CD4-positive, alpha-beta T cell (primary cell): ENCODE measurements at places on chromosomes 3 and 15. TPM values are rescaled to one million over a fixed set of nuclear protein-coding genes. Genes with fewer than 3 reads are reported as not detected.
A peak's percentile ranks its signal among the peaks of the same experiment; 100 is the strongest.

SHQ1 gene
- total RNA-seq, result 9.4 TPM

ATP13A5 gene
- total RNA-seq, result not detected

SEMA5B gene
- not detected for total RNA-seq

CDCP1 gene
- 1.8 TPM for total RNA-seq

DPPA4 gene
- 2.5 TPM for total RNA-seq

- H3K4me1 ChIP-seq, result peaks cover 11% of the 10 kb centered on the region
- H3K27me3 ChIP-seq, result peaks cover 41% of the 10 kb centered on the region
- DNase-seq, result no peak
- H3K4me3 ChIP-seq, result peak overlapping the region; percentile 37
Measured at GRCh38 chr3:186360779-186361178, 1.3 kb downstream of the DGKG start.

DNA sequence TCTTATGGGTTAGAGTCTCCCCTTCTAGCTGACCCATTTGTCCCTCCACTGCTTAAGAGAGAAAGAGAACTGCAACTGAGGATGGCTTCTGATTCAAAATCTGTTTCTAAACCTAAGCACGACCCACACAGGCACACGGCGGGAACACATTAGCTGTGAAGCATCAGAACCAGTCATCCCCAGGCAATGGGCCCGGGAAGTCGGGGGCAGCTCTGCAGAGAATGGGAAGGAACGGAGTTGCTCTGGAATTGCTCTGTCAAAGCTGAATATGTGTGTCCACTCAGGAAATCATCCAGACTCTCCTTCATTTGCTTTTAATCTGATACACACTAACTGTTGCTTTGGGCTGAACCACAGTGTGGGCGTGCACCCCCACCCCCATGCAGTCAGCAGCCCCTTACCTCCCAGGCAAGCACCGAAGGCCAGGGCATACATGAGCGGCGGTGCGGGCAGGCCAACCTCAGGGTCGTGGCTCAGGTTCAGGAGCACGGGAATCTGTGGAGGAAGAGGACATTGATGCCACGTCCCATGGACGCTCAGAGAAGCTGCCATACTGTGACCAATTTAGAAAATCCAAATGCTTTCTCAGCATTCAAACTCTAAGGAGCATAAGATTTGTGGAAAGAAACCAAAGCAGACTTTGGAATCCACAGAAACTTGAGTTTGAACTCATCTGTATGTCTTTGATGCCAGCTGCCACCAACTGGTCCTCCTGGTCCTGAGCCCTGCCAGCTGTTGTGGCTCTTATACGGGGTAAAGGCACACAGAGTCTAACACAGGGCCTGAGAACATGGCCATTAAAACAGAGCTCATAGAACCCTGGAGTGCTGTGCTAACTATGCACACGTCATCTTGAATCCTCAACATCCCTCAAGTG lies 247.9 kb downstream of the OCA2 start:
- no peaks in the 10 kb centered on the region for H3K27me3 ChIP-seq
- H3K4me1 ChIP-seq, result no peaks in the 10 kb centered on the region
- no peak overlapping the region for H3K27ac ChIP-seq
- no peak overlapping the region for H3K4me3 ChIP-seq

DNA sequence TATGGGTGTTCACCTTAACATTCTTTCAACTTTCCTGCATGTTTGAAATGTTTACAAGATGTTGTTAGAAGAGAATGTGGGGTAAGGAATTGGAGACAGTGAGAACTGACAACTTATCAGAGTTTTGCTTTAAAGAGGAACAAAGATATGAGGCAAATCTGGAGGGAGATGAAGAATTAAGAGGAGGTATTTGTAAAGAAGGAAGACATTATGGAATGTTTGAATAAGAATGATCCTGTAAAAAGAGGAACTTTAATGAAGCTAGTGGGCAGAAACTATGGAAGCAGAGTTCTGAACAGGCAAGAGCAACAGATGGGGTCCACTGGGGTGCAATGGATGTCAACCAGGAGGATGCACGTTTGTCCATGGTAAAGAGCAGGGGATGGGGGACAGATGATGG lies 27.7 kb downstream of the PLD1 start:
- no peak overlapping the region for H3K4me3 ChIP-seq
- H3K27ac ChIP-seq, result no peak overlapping the region
- H3K27me3 ChIP-seq, result no peaks in the 10 kb centered on the region

DNA sequence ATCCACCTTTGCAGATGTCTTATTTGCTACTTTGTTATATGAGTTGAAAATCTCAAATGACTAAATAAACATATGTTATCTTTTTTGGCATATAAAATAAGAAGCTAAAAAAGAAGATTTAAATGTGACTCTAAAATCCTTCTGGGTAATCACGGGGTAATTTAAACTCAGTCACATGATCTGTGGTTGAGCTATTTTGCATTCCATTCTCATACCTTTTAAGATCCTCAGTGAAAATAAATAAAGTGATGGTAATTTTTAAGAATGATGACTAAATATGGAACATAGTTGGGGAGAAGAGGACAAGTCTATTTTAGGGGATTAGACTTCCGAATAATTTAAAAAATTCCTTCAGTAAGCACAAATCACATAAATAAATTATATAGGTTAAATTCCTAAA lies 1076.8 kb downstream of the TUSC7 start:
- no peak overlapping the region for H3K4me3 ChIP-seq
- DNase-seq, result no peak
- H3K27me3 ChIP-seq, result no peaks in the 10 kb centered on the region

DNA sequence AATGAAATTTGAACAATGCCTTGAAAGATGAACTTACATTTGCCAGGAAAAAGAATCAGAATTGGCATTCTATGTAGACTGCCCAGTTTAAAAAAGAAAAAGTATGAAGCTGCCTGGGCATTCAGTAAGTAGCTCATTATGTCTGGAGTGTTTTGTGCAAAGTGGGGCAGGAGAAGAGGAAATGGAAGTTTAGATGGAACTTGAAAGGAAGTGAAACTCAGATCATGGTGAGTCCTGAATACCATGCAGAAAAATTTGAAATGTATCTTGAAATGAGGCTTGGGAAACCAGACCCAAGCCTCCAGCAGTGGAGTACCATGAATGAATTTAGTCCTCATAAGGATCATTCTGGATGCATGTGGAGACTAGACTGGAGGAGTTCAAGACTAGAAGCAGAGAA lies 4.8 kb upstream of the MORC1 start:
- no peaks in the 10 kb centered on the region for H3K36me3 ChIP-seq
- H3K27ac ChIP-seq, result no peak overlapping the region
- H3K27me3 ChIP-seq, result no peaks in the 10 kb centered on the region
- no peak overlapping the region for H3K4me3 ChIP-seq

DNA sequence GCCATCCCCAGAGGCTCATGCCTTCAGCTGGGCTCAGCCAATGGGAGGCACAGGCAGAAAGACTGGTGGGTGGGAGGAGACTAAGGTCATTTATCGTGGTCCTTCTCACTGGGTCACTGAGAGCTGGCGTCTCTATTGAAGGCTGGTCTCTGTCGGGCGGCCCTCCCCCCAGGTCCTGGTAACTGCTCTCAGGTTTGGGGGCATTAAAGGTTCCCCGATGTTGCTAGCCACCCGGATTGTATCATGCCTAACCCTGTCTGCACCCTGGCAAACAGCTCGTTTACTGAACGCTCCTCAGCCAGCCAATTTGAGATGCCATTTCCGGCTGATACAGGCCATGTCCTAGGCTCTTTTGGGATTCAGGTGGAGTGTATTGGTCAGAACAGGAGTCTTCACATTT lies 10.5 kb downstream of the SELENOS start:
- H3K4me3 ChIP-seq, result no peak overlapping the region
- no peak for DNase-seq
- no peaks in the 10 kb centered on the region for H3K4me1 ChIP-seq
- no peak overlapping the region for H3K27ac ChIP-seq

- H3K27me3 ChIP-seq, result no peaks in the 10 kb centered on the region
- H3K4me1 ChIP-seq, result peaks cover 53% of the 10 kb centered on the region
- peaks cover 14% of the 10 kb centered on the region for H3K36me3 ChIP-seq
- no peak for DNase-seq
- no peak overlapping the region for H3K27ac ChIP-seq
- no peak overlapping the region for H3K4me3 ChIP-seq
Measured at GRCh38 chr3:128323206-128324081, 143.2 kb downstream of the DNAJB8 start.

DNA sequence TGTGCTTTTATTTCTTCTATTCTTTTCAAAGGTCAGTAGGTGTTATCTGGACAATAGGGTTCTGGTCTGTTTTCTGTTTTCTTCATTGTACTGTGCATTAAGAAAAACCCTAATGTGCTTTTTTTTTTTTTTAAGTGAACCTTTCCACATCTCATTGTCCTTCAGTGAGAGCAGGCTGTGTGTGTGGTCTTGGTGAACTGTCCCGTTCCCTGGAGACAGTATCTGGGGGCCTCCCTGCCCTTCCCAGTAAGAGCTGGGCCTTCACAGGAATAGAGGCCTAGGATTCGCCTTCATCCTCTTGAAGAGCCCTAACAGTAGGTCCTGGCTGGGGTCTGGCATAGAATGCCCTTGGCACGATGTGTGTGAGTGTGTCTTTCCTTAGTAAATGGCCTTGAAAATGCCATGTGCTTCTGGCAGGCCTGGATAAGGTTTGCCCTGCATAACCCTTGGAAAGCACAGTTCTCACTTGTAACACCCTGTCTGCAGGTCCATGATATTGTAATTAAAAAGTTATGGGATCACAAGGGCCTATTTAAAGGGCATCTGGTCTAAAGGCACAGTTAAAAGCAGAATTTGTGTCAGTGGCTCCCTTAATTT lies 81.2 kb downstream of the IGF1R start:
- peaks cover 12% of the 10 kb centered on the region for H3K4me1 ChIP-seq
- no peak overlapping the region for H3K4me3 ChIP-seq
- DNase-seq, result no peak
- H3K27me3 ChIP-seq, result no peaks in the 10 kb centered on the region
